Right ventricle myocardium superior (tissue), 1 donor: ENCODE measurements at places on chromosomes 4 and X.

GRCh38 chr4:140611854-140612253, 43.1 kb upstream of the UCP1 start:
- DNase-seq, result no peak

DNA sequence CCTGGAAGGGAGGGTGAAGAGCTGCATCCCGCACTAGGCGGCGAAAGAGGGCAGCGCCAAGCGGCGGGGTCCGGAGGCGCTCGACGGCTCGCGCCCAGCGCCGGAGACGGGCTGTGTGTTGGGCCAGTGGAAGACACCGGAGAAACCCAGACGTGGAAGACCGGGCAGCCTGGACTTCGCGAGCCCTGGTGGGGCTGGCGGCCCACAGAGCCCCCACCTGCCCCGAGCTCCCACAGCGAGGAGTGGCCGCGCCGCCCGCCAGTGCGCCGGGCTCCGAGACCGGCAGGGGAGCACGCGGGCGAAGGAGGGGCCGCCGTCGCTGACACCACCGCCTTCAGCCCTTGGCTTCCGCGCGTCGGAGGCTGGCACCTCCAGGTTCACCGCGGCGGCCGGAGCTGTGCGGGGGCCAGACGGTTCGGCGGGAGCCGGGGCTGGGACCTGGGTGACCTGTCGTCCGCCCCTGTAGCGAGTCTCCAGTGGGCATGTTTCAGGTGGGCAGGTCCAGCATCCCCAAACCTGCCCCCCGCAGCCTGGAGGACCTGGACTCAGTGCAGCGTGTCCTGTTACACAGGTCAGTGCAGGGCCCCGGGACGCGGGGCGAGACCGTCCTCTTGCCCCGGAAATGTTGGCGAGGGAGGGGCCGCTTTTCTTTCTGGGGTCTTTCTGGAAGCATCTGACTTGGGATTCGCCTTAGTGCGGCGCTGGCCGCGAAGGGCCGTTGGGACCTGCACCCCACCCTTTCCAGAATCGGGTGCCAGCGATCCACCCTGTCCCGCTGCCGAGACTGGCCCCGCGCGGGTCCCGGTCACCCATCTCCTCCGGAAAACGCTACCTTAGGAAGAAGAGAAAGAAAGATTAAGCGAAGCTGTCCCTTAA, 9.6 kb upstream of the INTU start:
- peak; percentile 43 for DNase-seq

DNA sequence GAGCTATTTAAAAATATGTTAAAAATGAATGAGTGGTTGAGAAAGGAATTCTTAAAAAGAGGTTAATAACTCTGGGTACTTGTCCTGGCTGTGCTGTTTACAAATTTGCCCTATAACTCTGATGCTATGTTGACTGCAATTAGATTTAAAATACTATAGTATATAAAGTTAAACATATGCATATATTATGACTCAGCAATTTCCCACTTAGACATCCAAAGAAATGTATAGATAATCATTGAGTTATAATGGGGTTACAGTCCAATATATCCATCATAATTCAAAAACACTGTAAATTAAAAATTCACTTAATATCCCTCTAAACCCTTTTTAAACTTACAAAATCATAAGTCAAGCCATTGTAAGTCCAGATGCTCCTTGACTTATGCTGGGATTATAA, 430.3 kb downstream of the PACRGL start:
- DNase-seq, result no peak

- no peak for DNase-seq
Observed at GRCh38 chr4:179398414-179398813, 1956.2 kb upstream of the AGA start.

DNA sequence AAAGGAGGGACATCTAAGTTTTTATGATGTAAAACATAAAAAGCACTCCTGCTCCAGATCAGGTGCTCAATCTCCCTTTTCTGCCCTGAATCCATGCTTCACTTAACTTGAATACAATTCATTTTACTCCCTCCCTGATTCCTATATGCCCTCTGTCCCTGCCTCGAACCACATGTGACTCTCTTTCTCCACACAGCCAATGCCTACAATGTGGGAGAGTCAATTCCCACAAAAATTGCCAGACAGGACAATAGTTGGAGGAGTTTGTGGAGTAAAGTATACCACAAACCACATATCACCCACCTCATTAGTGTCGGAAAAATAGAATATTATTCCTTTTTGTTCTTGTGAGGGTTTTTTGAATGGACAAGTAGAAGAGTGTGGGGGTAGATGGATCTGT, 9.7 kb downstream of the AMMECR1 start:
- no peak for DNase-seq

DNA sequence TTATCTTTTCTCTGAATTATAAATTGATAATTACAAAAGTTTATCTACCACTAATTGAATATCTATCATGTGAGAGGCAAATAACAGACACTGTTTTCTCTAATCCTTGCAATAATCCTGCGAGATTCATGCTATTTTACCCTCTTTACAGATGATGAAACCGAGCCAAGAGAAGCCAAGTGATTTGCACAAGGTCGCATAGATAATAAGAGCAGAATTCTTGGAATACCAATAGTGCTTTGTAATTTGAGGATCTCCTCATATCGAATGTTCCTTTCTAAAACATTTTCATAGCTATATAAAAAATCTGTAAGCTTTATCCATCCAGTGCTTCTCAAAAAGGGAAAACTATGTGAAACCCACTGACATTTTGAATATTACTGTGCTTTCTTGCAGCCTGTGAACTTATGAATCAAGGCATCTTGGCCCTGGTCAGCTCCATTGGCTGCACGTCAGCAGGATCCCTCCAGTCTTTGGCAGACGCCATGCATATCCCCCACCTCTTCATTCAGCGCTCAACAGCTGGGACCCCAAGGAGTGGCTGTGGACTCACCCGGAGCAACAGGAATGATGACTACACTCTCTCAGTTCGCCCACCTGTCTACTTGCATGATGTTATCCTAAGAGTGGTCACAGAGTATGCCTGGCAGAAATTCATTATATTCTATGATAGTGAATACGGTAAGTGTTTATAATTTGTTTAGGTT, 743.8 kb upstream of the ATOH1 start:
- no peak for DNase-seq
